Activated CD4-positive, CD25-positive, alpha-beta regulatory T cell (primary cell): ENCODE measurements at places on chromosomes 5 and 9.

DNA sequence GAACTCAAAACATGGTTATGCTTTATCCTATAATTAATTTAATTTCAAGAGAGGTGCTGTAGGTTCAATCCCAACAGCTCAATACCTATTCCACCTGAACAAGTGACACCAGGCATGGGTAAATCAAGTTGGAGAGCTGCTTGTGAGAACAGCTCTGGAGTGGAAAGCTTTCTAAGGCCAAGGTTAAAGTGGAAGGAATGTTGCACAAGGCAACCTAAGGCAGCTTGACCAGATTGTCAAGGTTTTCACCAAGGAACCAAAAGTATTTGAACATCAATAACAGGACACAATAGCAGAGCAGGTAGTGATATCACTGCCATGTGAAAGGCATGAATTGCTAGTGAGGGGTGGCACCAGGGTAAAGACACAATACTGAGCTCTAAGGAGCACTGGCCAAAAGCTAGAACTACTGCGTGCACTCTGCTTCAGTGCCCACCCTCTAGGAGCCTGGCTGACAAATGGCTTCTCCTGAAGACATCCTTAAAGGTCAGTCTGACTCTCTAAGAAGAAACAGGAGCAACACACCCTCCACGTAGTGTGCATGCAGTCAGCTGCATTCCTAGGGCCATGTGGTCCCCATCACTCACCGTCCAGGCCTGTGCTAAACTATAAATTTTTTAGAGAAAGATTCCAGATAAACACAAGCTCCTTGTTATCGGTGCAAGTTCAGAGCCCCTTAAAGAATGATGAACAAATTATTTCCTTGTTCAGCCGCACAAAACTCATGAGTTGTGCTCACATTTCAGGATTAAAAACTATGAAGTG is 677.7 kb upstream of the KLF4 start:
- DNase-seq, result no peak

DNA sequence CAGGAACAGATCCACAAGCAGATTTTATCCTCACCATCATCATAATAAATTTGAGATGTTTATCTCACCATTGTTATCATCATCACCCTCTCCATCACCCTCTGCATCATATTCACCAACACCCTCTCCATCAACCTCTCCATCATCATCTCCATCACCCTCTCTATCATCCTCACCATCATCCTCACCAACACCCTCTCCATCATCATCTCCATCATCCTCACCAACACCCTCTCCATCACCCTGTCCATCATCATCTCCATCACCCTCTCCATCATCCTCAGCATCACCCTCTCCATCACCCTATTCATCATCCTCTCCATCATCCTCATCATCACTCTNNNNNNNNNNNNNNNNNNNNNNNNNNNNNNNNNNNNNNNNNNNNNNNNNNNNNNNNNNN is 567.0 kb upstream of the SGCD start:
- no peak for DNase-seq

DNA sequence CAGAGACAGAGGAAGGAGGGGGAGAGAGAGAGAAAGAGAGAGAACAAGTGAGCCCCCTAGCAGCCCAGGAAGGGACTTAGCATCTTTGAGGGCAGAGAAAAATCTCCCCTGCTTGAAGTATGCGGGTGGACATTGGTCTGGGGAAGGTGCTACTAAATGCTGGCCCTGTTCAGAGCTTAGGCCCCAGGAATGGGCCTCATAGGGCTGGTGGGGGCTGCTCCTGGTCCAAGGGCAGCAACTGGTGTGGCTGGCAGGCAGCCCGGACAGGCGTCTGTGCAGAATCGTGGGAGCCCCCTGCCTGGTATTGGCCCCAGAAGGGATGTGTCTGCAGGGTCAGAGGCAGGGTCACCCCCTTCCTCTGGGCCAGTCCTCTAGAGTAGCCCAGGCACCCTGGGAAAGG is 47.8 kb upstream of the SUSD3 start:
- no peak for DNase-seq

DNA sequence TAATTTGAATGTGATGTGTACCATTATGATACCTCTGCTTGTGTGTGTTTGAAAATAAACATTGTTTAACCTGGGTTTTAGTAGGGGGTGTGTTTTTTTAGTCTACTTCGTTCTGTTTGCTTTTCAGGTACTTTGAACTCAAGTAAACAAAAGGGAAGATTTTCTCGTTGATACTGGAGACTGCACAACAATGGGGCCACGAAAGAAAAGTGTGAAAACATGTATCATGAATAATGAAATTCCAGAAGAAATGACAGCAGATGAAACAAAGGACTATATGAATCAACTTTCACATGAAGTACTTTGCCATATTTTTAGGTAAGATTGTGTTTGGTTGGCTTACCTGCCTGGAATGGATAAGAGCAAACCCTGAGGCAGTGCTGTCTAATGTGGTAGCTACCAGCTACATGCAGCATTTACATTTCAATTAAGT is 10.8 kb downstream of the FBXO38 start:
- no peak for DNase-seq

DNA sequence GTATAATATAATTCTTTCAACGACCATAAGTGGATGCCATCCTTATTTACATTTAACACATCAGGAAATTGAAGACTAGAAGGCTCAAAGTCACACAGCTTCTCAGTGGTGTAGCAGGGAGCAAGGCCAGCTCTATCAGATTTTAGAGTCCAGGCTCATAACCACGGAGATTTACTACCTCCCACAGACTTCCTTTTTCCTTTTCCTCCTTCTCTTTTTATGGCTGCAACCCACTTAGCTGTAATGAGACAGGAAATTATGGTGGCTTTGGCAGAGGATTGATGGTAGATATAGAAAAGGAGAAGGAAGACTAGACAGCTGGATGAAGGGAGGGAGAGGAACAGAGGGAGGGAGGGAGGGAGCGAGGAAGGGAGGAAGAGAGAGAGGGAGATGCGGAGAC is 47.4 kb downstream of the SPEF2 start:
- DNase-seq, result no peak

DNA sequence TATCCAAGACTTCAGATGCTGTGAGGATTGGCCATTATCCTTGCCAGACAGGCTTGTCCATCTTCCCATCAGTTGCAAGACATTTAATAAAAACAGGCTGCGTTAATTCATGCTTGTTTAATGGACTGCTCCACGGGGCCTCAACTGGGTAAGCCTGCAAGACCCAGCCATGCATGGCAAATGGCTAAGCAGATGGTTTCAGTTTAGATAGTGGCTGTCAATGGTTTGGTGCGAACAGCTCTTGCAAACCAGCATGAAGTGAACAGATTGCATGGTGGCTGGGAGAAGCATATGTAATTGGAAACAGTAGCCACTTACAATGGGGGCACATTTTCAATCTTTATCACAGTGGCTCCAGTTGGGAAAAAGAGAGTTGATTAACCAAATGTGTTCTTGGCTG is 628.2 kb upstream of the KLF4 start:
- no peak for DNase-seq

DNA sequence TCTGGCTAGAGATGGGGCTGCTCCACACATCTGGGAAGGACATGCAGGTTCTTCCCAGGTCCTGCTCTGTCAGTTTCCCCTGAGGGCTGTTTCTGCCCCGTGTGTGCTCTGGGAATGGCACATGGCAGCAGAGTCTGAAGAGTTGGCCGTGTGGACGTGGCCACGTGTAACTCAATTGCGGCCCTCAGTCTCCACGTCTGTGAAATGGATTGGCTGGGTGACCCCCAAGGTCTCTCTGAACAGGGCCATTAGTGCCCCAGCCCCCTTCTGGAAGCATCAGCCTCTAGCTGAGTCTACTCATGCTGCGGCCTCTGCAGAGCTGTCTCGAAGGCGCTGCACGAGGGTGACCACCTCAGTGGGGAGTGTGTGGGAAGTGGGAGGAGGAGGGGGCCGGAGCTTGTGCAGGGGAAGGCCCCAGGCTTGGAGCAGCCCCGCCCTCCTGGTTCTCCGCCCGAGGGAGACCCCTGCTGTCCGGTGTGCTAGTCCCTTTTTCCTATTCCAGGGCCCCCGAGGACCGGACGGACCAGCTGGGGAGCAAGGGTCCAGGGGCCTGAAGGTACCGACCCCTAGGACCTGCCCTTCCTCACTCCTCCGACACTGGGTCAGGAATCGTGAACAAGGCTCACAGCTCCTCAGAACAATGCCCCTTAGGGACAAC is 58.9 kb upstream of the ORM1 start:
- no peak for DNase-seq

DNA sequence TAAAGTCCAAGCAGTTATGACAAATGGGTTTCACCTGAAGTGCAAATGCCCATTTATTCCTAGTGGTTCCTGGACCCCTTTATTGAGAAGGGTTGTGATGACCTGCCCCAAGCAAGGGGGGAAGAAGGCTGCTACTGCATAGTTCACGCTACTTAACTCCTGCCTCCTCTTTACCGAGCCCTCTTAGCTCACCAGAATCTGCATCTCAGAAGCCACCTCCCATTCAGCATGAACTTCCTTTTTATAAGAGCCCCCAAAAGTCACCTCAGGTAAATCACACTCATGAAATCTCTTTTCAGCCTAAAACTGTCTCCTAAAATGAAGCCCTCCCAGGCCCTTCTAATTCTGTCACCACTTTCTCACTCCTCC is 26.6 kb upstream of the C9orf72 start:
- DNase-seq, result no peak

GRCh38 chr9:125525921-125526631 is 180.9 kb downstream of the MAPKAP1 start:
- no peak for DNase-seq

GRCh38 chr9:126698756-126699155 is 85.0 kb downstream of the LMX1B start:
- DNase-seq, result no peak

- no peak for DNase-seq
These were observed 146.3 kb downstream of the SNX18 start for GRCh38 chr5:54663866-54664265.

DNA sequence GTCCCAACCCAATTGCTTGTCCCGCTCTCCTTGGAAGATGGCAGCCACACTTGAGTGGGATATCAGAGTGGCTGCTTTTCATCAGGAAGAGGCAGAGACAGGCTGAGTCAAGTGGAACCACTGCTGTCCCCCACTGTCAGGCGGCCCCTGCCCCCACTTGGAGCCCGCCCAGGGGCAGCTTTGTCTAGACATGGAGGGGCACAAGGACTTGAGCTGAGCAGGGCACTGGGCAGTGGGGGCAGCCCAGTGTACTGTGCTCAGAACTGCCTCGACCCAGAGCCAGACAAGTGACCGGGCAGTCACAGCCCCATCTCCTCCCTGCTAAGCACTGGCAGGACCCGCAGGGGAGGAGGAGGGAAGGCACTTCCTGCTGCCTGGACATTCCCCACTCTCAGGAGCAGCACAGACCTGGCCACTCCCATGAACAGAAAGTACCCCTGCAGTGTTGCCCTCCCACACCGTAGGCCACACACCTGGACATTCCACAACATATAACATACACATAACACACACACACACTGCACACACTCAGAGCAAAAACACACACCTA is 91.0 kb downstream of the MRPL36 start:
- DNase-seq, result no peak

- DNase-seq, result no peak
These were observed 122.4 kb upstream of the RAPGEF1 start for GRCh38 chr9:131862261-131862660.

DNA sequence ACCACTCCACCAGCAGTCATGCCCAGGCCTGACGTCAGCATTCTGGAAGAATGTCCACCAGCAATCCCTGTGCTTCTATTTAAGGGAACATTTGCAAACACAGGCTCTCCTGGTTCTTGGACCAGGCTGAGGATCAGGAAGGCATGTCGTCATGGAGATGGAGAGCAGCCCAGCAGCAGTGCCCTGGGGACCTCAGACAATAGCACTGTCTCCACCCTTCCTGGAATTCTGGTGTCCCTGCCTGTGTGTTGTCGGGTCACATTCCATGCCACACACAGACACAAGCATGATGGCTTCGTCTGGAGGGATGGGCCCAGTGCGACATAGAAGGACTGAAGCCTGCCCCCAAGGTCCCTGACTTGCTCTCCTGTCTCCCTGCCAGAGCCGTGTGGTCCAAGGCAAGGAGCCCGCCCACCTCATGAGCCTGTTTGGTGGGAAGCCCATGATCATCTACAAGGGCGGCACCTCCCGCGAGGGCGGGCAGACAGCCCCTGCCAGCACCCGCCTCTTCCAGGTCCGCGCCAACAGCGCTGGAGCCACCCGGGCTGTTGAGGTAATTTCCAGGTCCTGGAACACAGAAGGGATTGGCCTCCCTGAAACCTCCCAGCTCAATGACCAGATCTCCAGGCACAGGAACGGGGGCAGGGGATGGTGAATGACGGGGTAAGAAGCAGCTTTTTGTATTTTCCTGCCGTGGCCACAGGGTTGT is 43.8 kb downstream of the STOM start:
- DNase-seq, result no peak

DNA sequence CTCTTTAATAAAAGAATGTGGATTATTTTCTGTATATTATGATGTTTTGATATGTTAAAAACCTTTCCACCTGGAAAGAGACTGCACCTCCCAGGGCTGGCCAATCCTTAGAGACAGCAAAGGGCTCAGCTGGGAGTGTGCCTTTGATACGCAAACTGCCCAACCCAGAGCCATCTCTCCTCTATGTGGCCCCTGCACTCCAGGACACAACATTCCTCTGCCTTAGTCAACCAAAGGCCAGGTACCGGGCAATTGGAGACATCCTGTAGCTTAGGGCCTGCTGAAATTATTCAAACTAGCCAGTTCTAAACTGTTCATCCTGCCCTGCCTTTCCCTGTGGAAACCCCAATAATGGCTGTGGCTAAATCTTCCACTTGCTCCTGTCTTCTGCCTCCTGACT is 5.0 kb upstream of the HSPB3 start:
- DNase-seq, result no peak

GRCh38 chr5:96037128-96037527 is 75.5 kb upstream of the ELL2 start:
- no peak for DNase-seq

DNA sequence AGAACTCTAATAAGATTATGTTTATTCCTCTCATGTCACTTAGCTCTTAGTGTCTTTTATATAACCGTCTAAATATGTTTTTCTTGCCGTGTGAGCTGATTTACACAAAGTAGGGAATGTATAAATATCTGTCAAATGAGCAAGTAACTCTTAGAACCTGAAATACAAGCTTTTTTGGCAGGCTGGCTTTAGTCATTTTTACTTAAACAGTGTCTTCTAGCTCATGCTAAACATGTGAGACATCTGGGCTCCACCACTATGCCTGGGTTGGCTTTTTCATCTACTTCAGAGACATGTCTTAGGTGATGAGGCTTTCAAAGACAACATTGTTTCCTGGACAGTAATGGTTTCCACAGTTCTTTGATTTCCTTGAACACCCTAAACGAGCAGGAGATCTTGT is 137.2 kb upstream of the ZNF608 start:
- DNase-seq, result no peak

DNA sequence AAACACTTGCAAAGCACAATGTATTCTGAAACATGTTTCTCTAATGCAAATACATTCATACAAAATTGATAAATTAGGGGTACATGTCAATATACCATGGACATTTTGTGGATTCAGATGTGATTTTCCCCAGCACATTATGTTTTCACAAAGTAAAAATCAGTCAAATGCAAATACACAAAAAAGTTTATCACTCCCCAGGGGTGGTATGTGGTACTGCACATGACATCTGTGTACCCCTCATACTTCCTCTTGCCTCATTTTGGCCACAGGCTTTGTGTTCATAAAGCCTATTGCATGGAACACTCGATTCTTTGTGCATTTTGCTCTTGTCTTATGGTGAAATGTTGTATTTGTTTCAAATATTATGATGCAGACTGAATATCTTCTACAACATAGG is 116.8 kb upstream of the PDE4D start:
- no peak for DNase-seq
